NCI-H2029 (cell line): ENCODE measurements at places on chromosomes 6 and 20.

DNA sequence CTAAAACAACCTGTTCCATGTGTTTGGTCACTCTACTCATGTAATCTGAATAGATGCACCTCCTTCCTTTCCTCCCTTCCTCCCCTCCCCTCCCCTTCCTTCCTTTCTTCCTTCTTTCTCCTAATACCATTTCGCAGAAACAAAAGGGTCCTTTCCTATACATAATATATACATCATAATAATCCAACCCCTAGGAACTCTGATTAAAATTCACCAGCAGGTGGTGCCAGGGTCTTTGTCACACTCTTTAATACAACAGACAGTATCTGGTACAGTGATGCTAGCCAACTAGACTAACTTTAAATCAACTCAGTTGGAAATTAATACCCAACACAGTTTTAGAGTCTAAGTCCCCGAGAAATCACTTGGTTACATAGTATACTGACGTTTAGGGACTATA, 181.2 kb upstream of the SHLD1 start:
- DNase-seq = no peak

GRCh38 chr20:35901678-35902544, 52.4 kb downstream of the SCAND1 start:
- no peak for DNase-seq

GRCh38 chr20:48414786-48415185, 413.0 kb downstream of the PREX1 start:
- DNase-seq = no peak

- no peak for DNase-seq
These were observed 156.6 kb downstream of the LRRC1 start for GRCh38 chr6:53951383-53951782.

- no peak for DNase-seq
These were observed 37.2 kb downstream of the ZNF341 start for GRCh38 chr20:33769043-33769442.

- no peak for DNase-seq
These were observed 18.1 kb downstream of the KLHL32 start for GRCh38 chr6:96942676-96943075.

DNA sequence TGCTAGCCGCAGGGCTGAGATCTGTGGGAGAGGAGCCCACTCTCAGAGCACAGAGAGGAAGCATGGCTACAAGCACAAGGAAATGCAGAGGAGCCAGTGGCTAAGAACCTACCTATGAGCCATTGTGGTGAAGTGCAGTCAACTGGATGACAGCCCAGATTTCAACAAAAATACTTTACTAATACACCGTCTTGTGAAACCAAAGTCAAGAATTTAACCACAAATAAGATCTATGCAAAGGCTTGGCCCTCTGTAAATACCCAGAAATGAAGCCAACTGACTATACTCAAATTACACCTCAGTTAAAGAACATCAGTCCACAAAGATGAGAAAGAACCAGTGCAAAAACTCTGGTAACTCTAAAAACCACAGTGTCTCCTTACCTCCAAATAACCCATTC, 40.1 kb upstream of the PTCHD4 start:
- no peak for DNase-seq

DNA sequence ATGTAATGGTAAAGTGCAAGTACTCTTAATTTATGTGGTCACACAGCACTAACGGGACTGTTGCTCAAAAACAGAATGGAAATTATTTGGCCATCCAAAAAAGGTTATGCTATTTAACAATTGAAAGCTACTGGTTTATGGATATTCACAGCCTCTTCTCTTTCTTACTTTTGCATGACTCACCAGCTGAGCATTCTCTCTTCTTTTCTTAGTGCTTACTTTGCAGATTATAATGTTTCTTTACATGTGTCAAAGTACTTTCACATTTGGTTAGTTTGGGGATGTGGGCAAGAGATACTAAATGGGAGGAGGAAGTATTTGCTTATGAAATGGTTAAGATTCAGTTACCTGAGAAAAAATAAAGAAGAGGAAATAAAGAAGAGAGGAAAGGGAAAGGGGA, 610.5 kb downstream of the HTR1B start:
- no peak for DNase-seq

GRCh38 chr6:63521475-63522210, 50.6 kb upstream of the LOC128125822 start:
- DNase-seq = no peak

DNA sequence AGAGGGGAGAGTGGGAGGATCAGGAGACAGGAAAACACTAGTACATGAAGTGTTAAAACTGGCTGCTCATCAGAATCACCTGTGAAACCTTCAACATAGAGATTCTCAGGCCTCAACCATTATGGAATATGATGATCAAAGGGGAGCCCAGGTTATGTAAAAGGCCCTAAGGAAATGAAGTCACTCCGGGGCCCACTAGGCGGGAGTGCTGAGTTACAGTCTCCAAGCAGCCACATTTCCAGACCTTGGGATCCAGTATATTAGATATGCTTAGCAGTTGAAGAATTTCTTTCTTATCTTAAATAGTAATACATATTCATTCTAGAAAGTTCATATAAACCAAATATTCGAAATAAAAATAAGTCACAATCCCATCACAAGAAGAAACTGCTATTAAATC, 476.3 kb downstream of the PRKN start:
- DNase-seq = no peak

GRCh38 chr6:5672581-5673011, 334.1 kb downstream of the NRN1 start:
- DNase-seq = no peak

DNA sequence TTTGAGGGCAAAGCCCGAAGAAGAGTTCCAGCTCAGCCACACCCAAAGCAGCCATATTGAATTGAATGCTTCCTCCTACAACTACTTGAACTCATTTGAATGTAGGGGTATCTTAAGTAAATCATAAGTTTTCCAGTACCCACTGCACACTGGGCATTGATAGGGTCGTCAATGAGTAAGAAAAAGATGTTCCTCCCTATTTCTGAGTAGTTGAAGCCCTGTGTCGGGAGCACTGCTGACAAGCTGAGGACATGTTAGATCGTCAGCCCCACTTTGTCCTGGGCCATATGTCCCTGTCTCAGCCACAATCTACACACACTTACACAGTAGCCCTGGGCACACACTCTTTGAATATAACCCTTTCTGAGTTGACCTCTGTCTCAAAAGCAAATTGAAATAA, 105.7 kb downstream of the ARHGAP18 start:
- DNase-seq = no peak

DNA sequence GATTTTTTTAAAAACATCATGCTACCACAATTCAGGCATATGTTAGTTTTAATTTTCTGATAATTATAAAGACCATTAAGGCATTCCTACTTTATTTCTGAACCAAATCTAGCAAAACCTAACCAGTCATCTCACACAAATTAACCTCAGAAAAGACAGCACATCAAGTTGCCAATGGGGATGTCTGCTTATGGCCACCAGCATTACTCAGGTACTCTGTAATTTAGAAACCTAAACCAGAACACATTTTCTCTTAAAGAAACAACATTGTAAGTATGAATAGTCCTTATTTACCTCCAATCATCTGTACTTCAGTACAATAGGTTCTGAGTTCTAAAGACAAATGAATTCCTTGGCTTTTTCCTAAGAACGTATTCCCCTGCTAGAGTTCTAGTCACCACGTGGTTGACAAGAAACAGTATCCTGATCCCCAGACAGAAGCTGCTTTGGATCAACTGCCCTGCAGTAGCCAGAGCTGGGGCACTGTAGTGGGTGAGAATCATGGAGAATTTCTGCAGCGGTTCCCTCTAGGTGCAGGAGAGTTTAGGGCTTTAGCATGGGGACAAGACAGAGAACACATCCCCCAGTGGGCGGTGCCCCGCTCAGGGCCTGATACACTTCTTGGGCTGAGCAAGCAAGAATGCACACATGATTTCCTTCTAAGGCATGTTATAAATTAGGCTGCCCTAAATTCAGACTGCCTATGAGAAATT, 15.4 kb downstream of the GCLC start:
- no peak for DNase-seq

DNA sequence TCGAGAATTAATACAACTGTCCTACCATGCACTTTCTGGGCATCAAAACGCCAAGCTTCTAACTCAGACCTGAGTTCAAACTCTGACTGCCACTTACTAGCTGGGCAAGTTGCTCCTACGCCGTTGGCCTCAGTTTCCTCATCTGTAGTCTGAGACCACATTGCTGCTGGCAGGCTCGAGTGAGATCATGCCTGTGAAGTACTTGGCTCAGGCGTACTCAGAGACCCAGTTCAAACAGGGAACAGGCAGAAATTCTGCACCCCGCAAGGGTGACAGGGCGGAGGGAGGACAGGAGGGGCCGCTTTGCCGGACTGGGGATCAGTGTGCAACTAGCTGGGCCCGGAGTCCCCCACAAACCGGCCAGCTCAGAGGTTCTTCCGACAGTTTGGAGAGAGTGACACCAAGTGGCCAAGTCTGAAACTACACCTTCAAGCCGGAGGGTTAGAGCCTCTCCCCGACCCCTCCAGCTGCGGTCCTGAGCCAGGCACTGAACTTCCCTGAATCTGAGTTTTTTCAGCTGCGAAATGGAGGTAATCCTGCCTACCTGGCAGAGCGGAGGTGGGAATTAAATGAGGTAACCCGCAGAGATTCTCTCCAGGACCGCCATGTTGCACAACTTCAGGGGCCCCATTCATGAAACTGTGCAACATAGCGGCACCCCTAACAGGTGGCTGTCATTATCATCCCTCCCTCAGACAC, 46.0 kb upstream of the PTPN1 start:
- DNase-seq = no peak

- DNase-seq = no peak
These were observed 259.7 kb downstream of the RFPL4B start for GRCh38 chr6:112606656-112607435.

- DNase-seq = no peak
These were observed 16.1 kb upstream of the RIPOR2 start for GRCh38 chr6:24951811-24952299.

- peak; percentile 21 for DNase-seq
These were observed 40.9 kb downstream of the ZFP64 start for GRCh38 chr20:52150440-52151258.

DNA sequence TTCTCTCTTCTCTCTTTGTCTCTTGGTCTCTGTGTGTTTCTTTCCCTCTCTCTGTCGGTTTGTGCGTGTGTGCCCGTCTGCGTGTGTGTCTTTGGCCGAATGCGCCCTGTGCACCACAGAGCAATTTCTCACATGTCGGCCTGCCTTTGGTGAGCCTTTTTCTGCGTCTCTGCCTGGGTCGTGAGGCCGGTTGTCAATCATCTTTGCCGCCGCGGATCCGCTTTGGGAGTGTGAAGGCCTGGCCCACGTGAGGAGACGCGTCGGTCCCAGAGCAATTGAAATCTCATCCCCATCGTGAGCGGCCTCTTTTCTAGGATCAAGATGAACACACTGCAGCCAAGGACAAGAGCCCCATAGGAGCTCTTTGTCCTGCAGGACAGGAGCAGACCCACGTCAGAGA, 580.7 kb upstream of the ZNF337 start:
- DNase-seq = no peak

DNA sequence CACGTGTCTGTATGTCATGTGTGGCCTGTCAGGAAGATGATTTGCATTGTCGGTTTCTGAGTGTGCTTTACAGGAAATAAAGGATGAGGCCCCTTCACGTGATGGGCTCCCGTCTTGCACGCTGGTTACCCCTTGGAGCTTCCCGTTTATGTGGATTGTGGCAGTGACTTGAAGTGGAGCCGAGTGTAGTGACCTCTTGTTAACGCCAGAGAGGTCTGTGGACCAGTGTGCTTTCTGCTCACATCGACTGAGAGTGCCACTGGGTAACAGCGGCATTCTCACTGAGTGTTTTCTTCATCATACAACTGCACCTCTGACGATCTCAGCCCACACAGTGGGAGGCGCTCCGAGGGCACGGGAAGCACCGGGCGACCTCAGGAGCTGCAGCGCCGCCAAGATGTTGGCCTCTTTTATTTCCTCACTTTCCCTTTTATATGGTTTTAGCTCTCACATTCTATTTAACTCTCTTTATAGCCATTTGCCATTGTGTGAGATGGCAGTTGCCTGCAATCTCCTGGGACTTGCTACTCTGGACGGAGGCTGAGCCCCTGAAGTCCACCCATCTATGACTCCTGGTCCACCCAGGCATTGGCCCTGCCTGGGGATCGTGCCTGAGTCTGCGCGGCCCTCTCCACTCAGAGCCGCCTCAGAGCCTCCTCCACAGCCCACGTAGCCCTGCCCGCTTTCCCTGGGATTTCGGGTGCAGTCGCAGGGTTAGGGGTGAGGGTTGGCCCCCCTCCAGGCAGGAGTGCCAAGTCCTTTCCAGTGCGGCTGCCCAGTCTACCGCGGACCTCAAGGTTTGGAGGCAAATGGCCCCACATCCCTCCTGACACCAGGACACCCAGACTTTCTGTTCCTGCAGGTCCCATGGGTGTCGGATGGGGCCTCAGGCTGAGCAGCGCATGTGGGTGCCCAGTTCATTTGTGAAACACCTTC, 238.9 kb downstream of the ERMARD start:
- no peak for DNase-seq

DNA sequence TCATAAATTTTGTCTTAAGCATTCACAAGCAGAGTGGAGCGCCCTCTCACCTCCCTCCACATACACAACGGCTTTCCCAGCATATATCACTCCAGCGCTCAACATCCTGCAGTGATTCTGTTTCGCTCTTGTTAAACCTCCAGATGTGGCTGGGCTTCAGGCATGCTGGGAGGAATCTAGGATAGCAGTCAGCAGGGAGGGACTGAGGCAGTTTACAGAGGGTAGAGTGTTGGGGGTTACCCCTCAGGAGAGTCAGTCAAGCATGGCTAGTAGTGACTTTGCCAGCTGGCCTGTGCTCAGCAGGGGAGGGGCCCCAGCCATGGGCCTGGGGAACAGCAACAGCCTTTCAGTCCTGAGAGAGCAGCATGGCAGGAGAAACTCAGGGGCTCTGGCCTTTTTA, 161.4 kb upstream of the FLRT3 start:
- peak; percentile 14 for DNase-seq

DNA sequence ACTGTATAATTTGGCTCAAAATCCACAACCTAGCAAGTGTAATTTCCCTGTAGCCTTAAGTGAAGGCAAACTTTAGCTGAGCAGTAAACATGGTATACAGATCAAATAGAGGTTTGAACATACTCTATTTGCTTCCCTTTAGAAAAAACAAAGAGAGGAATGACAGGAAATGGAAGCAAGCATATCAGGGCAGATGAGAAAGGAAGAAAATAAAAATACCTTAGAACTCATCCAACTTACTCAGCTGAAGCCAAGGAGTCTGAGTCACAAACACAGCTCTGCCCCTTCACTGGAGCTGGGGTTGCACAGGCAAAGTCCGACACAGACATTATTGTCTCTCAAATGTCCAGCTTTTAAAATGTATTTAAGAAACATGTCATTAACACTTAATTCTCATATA, 379.9 kb upstream of the IRAK1BP1 start:
- no peak for DNase-seq

GRCh38 chr6:4640139-4640538, 136.1 kb upstream of the CDYL start:
- DNase-seq = no peak

- DNase-seq = no peak
These were observed 220.4 kb upstream of the HEY2 start for GRCh38 chr6:125529061-125529460.
